BE2C (cell line): ENCODE measurements at places on chromosomes 3 and 15.

GRCh38 chr3:107899990-107900651 is 190.7 kb downstream of the CD47 start:
- no peak for DNase-seq

- DNase-seq = no peak
Observed at GRCh38 chr3:185887066-185887465, 50.7 kb downstream of the TRA2B start.

- no peak for DNase-seq
Observed at GRCh38 chr15:70240820-70241430, 143.2 kb upstream of the TLE3 start.

GRCh38 chr3:159600291-159600690 is 388.3 kb upstream of the IL12A start:
- DNase-seq = no peak

- no peak for DNase-seq
Observed at GRCh38 chr3:190532731-190533203, 18.9 kb downstream of the IL1RAP start.

DNA sequence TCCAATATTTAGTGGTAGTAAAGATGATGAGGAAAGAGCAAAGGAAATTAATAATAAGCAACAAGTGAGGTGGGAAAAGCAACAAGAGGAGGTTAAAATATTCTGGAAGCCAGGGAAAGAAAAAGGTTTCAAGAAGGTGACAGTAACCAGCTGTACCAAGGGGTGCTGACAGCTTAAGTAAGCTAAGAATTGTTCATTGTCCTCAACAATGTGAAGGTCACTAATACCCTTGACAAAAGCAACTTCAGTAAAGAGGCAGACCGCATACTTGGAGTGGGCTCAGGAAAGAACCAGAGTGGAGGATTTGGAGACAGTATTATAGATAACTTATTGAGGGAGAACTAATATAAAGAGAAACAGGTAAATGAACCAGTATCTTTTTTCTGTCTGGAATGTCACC is 116.2 kb downstream of the GBE1 start:
- DNase-seq = no peak

DNA sequence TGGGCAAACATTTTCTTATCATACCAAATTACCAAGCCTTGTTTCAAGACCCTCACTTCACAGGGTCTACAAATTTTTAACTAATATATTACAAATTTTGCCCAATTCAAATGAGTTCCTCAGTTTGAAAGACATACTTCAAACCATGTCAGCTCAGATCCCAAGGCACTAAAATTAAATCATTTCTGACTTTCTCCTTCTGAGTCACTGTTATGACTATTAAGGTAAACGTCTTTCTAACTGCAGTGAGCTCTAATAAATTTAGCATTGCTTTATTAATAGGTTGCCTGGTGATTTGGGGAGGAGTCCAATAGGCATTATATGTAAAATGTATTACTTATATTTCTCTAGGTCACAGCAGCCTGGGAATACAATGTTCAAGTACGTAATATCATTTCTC is 158.2 kb upstream of the ARHGEF26 start:
- no peak for DNase-seq

DNA sequence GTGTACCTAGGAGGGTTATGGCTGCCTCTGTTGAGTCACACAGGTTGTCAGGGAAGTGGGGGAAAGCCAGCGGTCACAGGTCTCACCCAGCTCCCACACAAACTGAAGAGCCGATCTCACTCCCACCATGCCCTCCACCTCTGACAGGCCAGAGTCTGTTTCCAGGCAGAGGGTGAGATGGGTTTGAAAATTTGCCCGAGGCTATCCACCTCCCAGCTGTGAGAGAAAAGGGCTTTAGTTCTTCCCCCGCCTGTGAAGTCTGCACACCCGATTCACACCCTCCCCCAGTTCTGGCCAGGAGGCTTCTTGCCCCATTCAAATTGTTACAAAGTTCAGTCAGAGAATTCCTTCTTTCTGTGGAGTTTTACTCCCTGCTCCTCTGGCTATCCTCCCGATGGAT is 446.9 kb downstream of the EDEM1 start:
- DNase-seq = no peak

DNA sequence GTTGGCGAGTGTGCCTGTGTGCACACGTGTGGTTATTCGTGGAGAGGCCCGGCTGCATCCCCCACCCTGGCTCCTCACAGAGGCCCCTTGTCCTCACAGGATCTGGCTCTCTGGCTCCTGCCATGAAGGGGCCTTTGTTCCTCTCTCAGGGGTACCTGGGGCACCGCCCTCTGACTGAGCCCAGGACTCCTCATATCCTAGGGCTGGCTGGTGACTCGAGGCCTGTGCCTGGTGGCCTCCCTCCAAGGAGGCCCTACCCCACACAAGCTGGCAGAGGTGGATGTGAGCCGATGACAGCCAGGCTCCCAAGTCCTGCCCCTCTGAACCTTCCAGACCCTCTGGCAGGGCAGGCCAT is 10.0 kb downstream of the PRKCD start:
- DNase-seq = no peak

DNA sequence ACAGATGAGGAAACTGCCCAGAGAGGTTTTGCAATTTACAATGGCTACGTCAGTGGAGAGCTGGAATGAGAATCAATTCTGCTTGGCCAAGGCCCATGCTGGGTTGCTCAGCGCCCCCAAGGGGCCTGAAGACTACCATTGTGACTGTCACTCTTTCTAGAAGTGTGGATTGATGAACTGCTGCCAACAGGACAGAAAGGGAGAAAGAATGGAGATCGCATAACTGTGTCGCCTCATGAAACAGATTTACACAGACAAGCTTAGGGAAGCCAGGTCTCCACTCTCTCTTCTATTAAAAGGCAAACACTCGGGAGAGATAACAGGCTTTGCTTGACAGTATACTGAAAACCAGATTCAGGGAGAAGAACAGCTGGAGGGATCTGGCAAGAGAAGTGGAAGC is 160.0 kb downstream of the STT3B start:
- DNase-seq = no peak

DNA sequence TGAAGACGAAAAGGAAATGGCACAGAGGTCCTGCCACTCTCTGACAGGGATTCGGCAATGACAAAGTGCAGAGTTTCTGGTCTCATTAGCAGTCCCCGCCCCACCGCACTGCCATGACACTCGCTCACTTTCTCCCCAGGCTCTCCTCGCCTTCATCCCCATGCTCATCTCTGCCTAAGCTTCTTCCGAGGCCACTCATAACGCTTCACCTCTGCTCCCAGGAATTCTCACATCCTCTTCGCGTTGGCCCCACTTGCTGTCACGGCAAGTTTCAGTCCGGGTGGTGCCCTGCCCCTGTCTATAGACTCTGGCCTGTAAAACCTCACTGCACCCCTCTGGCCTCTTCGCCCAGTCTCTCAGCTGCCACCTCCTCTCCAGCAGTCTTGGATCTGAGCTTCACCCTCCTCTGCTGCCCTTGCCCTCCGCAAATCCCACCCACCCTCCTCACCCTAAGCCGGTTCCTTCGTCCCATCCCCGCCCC is 654 bp downstream of the RUBCN start:
- DNase-seq = peak; percentile 47

- no peak for DNase-seq
Observed at GRCh38 chr3:46462511-46462910, 2.2 kb downstream of the LTF start.

DNA sequence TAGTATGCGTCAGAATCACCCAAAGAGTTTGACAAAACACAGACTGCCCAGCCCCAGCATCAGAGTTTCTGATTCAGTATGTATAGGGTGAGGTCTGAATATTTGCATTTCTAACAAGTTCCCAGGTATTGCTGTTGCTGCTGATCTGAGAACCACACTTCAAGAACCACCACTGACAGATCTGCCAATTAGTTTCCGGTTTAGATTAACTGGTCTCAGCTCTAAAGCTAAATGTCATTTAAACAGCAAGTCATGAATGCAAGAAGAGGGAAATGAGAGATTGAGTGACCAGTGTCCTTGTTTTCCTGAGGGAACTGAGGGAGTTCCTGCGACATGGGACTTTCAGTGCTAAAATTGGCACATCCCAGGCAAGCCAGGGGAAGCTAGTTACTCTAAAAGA is 305.0 kb downstream of the ZNF385D start:
- DNase-seq = no peak

DNA sequence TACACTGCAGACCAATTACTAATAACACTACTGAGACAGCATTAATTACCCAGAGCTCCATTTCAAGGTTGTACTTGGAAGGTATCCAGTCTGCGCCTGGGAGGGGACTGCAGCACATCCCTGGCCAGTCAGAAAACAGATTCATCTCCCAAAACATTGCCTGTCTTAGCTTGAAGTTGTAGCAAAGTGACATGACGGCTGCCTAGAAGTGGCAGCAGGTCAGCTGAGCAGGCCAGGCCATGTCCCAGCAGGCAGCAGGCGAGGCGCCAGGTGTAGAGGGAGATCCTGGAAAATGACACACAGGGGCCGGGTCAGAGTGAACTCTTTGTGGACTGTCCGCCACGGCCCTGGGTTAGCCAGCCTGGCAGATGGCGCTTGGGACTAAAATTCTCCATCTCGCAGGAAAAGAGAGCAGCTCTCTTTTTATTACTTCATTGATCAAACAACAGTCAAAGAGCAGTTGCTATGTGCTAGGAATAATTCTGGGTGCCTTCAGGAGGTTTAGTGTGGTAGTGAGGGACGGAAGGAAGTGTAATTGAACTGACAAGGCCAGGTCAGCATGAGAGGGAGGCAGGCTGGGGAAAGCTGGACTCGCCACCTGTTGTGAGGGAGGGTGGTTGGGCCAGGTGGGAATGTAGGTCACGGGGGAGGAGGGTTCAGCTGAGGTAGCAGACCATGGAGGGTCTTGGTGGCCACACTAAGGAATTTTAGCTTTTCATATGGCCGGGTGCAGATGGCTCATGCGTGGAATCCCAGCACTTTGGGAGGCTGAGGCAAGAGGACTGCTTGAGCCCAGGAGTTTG is 1.3 kb upstream of the MAP6D1 start:
- DNase-seq = no peak

DNA sequence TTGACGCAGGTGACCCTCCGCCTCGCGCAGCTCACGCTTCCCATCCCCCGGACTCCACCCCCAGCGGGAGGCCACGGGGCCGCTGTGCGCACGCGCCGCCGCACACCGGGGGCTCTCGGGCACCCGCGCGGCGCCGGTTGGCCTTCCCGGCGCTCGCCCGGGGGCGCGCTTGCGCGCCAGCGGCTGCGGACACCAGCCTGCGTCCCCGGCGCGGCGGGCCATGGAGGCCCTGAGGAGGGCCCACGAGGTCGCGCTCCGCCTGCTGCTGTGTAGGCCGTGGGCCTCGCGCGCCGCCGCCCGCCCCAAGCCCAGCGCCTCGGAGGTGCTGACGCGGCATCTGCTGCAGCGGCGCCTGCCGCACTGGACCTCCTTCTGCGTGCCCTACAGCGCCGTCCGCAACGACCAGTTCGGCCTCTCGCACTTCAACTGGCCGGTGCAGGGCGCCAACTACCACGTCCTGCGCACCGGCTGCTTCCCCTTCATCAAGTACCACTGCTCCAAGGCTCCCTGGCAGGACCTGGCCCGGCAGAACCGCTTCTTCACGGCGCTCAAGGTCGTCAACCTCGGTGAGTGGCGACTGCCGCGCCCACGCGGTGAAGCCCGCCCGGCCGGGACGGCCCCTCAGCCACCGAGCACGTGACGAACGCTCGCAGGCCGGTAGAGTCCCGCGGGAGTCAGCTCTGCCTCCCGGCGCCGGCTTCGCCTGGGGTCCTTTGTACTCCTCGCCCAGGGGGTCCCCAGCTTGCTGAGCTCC is at the start of gene C15orf61:
C15orf61 (plus strand) TSS at position 103 of the 754 bp plus-strand sequence; CDS start at position 221, 118 bp downstream.
- DNase-seq = peak; percentile 92

DNA sequence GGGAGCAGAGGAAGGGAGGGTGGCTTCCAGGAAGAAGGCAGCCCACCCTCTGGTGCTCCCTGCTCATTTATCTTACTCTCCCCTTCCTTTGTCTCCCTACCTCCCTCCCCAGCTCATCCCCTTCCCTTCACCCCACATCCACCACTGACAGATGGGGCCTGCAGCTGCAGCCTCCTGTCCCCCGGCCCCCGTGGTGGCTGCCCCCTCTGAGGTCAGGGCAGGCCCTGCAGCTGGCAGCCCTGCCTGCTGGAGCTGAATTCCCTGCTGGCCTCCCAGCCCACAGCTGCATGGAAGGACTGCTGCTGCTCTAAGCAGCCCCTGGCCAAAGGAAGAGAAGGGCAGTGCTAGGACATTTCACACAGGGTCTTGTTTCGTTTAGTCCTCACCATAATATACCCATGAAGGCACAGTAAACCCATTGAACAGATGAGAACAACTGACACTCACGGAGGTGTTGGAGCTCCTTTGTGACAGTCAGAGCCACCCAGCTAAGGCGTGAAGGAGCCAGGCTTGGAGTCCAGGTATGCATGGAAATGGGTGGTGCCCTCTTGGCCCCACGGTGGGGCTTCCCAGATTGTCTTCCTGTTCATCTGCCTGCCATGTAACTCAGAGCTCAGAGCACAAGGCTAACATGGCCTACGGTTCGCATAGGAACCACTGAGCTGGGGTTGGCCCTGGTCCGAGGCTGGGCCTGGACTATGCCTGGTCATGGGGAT is 121.7 kb upstream of the PRR20G start:
- DNase-seq = no peak

GRCh38 chr3:124261306-124261705 is 269.4 kb upstream of the ROPN1 start:
- no peak for DNase-seq

DNA sequence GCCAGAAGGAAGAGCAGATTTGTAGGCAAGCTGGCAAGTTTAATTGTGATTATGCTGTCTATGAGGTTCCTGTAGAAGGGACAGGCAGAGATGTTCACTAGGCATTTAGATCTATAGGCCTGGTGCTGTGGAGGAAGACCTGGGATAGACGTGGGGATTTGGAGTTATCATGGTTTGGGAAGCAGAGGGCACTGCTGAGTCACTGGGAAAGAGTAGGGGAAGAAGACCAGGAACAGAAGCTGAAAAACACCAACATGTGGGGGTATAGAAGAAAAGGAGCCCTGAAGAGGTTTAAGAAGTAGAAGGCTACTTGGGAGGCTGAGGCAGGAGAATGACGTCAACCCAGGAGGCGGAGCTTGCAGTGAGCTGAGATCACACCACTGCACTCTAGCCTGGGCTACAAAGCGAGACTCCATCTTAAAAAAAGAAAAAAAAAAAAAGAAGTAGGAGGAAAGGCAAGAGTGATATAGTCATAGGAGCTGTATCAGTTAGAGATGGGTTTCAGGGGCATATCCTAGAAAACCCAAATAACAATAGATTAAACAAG is 19.3 kb downstream of the GRK7 start:
- no peak for DNase-seq

GRCh38 chr3:72397586-72397985 is 450.7 kb downstream of the SHQ1 start:
- no peak for DNase-seq

GRCh38 chr15:76064375-76064774 is 4.6 kb downstream of the TMEM266 start:
- DNase-seq = no peak

GRCh38 chr3:182737825-182738224 is 55.5 kb upstream of the ATP11B start:
- DNase-seq = no peak
